ENCODE measurements at places on chromosomes 6 and 20.

GRCh38 chr20:38722683-38723016, 1.6 kb upstream of the SLC32A1 start:
- DNase-seq, result no peak

DNA sequence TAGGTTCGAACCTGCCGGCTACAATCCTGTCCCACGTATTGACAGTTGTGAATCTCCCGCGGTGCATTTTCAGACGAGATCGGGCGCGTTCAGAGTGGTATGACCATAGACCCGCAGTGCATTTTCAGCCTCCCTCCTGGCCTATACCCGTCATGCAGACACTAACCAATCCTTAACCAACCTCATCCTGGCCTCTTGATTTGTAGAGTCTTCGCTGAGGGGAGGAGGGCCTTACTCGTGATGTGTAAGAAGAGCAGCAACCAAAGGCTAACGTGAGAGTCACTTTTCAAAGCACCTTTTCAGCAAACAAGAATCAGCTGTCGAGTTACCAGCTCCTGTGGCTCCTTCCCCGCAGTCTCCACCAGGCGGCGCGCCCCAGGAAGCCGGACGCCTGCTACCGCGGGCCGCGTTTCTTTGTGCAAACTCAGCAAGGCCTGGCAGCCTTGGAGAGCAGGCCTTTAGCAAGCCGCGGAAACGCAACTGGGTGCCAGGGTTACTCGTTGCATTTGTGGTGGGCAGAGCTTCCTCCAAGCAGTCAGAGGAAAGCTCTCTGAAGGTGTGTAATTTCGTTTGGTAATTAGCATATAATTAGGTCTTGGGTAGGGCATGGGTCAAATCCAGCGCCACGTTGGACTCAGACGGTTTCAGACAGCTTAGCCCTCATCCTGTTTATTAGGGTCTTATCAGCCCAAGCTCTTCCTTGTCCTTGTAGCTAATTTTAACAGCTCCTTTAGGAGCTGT, 139.8 kb downstream of the OR2B2 start:
- peak; percentile 92 for DNase-seq

DNA sequence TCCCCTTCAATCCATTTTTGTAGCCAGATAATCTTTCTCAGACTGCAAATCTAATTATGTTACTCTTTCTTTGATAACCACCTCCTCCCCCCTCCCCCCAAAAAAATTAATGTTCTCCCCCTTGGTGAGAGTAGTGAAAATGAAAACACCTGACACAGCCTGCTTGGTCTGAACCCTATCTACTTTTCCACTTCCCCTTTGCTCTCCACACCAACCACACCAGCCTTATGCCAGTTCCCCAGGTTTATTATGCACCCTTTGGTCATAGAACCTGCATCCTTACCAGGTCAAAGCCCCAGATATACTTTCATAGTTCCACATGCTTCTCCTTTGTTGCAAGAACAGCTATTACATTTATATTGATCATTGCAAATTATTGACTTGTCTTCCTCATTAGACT, 19.4 kb downstream of the PFDN4 start:
- DNase-seq, result no peak

DNA sequence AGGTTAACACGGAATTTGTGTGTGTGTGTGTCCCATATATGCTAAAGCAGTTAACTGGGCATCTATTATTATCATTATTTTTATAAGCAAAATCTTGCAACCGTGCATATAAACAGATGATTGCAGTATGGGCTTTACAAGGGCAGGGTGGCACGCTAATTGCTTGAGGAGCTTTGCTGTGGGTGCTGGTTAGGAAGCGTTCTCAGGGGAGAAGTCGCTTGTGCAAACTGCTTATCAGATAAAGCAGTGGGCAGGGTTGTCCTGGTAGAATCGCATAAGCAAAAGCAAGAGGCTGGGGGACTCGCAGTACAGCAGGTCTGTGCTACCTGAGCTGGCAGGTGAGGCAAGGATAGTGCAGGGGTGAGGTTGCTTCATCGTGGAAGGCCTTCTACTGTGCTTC, 9.7 kb upstream of the CCN6 start:
- DNase-seq, result no peak

- DNase-seq, result peak; percentile 21
Observed at GRCh38 chr6:12066297-12066696, 54.2 kb downstream of the HIVEP1 start.

DNA sequence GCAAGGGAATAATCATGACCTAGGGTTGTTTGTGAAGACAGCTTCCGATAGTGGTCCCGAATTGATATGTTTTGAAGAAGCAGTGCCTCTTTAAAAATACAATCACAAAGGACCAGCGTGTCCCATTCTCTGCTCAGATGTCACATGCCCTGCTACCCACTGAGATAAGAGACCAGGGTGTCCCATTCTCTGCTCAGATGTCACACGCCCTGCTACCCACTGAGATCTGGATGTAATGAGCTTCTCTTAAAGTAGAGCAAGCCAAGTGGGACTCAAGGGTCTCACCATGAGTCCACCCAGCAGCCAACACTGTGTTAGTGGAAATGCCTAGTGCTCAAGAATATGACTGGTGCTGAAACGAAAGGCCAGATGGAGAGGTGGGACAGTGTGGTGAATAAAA, 22.2 kb downstream of the RIN2 start:
- no peak for DNase-seq

- DNase-seq, result no peak
Observed at GRCh38 chr6:99609905-99610489, 3.4 kb downstream of the PRDM13 start.

GRCh38 chr20:59392736-59393135, 92.3 kb downstream of the EDN3 start:
- DNase-seq, result no peak

- DNase-seq, result peak; percentile 93
Observed at GRCh38 chr6:3517350-3517749, 60.5 kb upstream of the SLC22A23 start.

- no peak for DNase-seq
Observed at GRCh38 chr20:4147319-4147718, 132.0 kb upstream of the RNF24 start.

- no peak for DNase-seq
Observed at GRCh38 chr20:51536116-51537069, 6.1 kb downstream of the NFATC2 start.

DNA sequence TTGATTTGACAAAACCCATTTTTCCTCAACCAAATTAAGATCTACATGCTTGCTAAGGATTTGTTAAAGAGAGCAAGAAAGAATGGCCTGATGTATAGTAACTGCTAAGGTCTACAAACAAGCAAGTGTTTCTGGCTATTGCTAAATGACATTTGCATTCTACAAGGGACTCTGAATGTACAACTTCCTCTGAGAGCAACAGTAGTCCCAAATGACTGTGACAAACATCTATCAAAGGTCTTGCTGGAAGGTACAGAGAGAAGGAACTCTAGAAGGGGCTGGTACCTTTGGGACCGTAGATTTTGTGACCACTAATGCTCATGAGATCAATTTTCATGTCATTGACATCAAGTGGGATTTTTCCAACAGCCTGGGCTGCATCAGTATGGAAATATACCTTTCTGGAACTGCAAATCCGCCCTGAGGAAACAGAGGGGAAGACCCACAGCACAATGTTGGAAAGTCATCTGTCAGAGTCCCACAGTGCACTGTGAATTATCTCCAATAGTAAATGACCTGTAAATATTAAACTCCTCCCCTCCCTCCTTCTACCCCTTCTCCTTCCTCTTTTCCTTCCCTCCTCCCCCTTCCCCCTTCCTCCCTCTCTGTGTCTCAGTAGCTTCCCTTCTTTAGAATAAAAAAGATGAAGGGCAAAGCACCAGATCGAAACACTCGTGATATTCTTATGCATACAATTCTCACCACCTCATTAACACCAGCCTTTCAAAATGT, 15.9 kb upstream of the CPNE1 start:
- no peak for DNase-seq

GRCh38 chr6:18985996-18986395, 598.8 kb downstream of the RNF144B start:
- no peak for DNase-seq

- no peak for DNase-seq
Observed at GRCh38 chr20:21575167-21575566, 61.3 kb upstream of the NKX2-2 start.

GRCh38 chr6:1536526-1537429, 72.9 kb upstream of the FOXC1 start:
- DNase-seq, result no peak

DNA sequence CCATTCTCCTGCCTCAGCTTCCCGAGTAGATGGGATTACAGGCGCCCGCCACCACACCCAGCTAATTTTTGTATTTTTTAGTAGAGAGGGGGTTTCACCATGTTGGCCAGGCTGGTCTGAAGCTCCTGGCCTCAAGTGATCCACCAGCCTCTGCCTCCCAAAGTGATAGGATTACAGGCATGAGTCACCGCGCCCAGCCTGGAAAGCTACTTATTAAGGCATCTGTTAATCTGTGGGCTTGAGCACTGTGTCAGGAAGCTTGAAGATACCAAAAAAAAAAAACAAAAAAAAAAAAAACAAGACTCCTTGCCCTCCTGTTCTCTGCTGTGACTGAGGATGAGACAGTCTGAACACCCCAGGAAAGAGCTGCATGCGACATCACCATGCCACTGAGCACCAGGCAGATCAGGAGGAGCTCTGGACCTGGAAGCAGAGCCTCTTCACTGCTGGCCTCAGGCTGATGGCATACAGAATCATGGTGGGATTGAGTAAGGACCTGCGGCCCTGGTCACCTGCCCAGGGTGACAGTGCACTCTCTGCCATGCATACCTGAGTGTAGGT, 166.5 kb upstream of the SNX9 start:
- no peak for DNase-seq

- no peak for DNase-seq
Observed at GRCh38 chr20:44031001-44031574, 116.4 kb downstream of the TOX2 start.

DNA sequence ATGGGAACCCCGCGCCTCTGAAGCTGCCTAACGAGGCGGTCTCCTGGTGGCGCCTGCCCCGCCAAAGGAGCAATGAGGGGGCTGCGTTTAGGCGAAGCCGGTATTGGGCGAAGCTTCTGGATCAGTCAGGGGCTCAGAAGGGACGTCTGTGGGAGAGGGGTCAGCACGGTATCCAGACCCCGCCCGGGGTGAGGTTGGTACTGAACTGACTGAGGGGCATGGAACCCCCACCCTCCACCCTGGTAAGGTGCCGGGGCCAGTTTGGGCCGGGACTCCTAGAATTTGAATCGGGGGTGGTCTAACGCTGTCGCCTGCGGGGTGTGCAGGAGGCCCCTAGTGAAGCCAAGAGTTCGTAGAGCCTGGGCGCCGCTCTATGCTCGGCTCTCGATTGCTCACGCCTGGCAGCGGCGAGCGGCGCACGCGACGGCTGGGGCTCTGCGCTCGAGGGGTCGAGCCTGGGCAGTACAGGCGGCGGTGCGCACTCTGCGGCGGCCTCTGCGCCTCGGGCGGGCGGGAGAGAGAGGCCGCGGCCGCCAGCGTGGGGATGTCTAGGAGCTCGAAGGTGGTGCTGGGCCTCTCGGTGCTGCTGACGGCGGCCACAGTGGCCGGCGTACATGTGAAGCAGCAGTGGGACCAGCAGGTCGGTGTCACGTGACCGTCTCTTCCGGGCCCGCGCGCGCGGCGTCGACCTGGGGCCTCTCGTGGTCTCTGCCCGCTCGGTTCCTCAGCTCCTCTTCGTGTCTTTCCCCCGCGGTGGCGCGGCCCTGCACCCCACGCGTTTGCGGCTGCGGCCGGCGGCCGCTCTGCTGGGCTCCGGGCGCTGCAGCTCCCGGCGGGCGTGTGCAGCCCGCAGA, at the start of the genes KAT14 and PET117:
Gene KAT14 (plus strand): TSS at position 452 of the 854 bp plus-strand sequence. CDS start 4,798 bp downstream, outside the sequence.
Gene PET117 (plus strand): TSS at position 452 of the 854 bp plus-strand sequence. CDS start 93 bp downstream, at position 545.
- DNase-seq, result peak; percentile 95

DNA sequence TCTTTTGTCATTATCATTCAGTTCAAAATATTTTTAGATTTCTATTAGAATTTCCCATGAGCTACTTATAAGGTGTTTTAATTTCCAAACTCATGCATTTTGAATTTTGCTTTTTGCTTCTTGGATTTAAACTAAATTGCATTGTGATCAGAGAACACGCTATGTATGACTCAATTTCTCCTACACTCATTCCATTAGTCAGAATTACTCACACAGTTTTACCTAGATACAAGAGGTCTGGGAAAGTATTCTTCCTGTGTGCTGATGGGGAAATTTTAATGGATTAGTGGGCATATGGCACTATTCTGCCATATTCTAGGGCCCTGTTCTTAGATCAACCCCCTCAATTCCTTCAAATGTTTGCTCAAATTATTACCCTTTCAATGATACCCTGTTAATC, 49.9 kb upstream of the BMP5 start:
- peak; percentile 83 for DNase-seq

GRCh38 chr6:133241086-133241900, at the start of gene EYA4:
TSS of gene EYA4 (plus strand) at chr6:133241357. CDS start at chr6:133274781, 33,424 bp downstream.
- peak; percentile 30 for DNase-seq

DNA sequence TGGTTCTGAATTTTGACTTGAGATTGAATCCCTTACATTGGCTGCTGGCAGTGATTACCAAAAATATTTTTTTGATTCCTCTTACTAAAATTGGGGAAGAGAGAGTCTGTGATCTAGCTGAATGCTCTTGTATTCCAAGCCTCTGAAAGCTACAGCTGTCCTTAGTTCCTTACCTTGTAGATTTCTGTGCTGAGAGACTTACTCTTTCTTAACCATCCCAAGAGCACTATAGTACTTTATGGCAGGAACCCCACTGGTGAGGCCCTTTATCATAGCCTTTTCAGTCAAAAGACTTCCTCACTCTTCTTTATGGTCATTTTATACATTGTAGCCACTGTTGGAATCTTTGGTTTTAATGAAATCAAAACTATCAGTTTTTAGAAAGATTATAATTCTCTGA, 19.1 kb upstream of the ERVFRD-1 start:
- no peak for DNase-seq

DNA sequence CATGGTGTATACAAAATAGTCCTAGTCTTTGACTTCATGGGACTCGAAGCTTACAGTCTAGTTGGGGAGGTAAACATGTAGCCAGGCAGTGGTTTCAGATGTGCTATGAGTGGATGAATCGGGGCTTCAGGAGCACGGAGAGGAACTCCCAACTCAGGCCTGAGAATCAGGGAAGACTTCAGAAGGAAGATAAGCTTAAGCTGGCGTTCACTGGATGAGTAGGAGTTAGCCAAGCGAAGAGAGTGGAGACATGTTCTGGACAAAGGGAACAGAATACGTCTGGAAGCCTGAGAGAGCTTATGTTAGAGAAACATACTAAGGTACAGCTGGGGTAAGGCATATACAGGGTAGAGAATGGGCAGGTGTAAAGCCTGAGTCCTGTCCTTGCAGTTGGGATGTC, 8.8 kb downstream of the CARMIL1 start:
- DNase-seq, result no peak

- DNase-seq, result peak; percentile 73
Observed at GRCh38 chr20:35617397-35618262, 2.0 kb downstream of the SPAG4 start.

DNA sequence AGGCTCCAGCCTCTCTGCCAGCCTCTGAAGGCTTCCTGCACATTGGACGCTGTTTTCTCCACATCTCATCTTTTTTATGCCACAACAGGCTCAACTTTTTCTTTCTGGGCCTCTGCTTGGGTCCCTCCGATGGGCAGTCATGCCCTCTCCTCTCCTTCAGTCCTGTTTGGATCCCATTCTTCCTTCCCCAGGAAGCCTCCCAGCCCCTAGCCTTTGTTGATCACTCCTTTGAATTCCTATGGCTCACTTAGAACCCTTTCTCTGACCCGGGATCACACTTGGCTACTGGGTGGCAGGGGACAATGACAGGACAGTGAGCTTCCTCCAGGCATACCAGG, 4.5 kb downstream of the SLA2 start:
- DNase-seq, result no peak

- no peak for DNase-seq
Observed at GRCh38 chr6:76230711-76231110, 158.2 kb upstream of the IMPG1 start.

- DNase-seq, result no peak
Observed at GRCh38 chr6:28772480-28773381, 151.1 kb downstream of the TRIM27 start.

- DNase-seq, result no peak
Observed at GRCh38 chr6:44503471-44503870, 116.0 kb downstream of the CDC5L start.

- DNase-seq, result no peak
Observed at GRCh38 chr6:11416936-11417576, 120.5 kb upstream of the TMEM170B start.
